Activated naive CD4-positive, alpha-beta T cell (primary cell): ENCODE measurements at places on chromosomes 2 and 18.

GRCh38 chr18:13026583-13027270 lies 35.6 kb downstream of the CEP192 start:
- DNase-seq: no peak

DNA sequence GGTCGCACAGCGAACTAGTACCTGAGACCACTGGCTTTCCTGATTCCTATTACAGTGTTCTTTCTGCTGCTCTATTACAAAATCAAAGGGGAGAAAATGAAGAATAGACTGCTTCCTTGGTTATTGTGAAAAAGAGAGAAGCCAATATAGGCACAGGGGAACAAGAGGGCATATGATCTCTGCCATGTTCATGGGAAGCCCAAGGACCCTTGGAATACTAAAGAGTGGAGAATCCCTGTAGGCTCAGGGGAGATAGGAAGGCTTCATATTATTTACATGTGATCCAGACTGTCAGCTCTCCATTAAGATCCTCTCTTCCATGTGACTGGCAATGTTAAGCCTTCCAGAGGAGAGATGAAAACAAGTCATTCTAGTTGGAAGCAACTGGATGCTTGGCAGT lies 135.7 kb upstream of the MYCN start:
- DNase-seq: no peak

GRCh38 chr2:64854773-64855237 lies 134.4 kb upstream of the SLC1A4 start:
- DNase-seq: no peak

GRCh38 chr18:51021226-51021965 lies 8.6 kb upstream of the SMAD4 start:
- DNase-seq: no peak

GRCh38 chr2:65799141-65799854 lies 366.9 kb upstream of the SPRED2 start:
- no peak for DNase-seq

GRCh38 chr2:136932700-136933099 lies 167.4 kb downstream of the THSD7B start:
- no peak for DNase-seq

GRCh38 chr2:101344137-101344536 lies 35.6 kb upstream of the RNF149 start:
- DNase-seq: no peak

- DNase-seq: no peak
Observed at GRCh38 chr18:79809482-79810192, 11.9 kb downstream of the KCNG2 start.

- DNase-seq: no peak
Observed at GRCh38 chr2:70440621-70441020, 113.0 kb downstream of the TGFA start.

GRCh38 chr2:169478745-169479256 lies 493 bp upstream of the BBS5 start:
- no peak for DNase-seq

DNA sequence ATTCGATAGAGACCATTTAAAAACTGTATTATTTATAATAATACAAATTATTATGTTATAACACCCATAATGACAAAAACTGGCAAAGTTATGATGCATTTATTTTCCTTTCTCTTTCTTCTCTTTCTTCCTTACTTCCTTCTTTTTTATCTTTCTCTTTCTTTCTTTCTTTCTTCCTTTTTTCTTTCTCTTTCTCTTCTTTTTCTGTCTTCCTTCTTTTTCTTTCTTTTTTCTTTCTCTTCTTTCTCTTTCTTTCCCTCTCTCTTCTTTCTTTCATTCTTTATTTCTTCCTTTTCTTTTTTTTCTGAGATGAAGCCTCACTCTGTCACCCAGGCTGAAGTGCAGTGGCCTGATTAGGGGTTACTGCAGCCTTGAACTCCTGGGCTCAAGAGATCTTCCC lies 27.5 kb upstream of the ZNF516 start:
- no peak for DNase-seq

- DNase-seq: no peak
Observed at GRCh38 chr2:105919191-105919811, 174.6 kb downstream of the NCK2 start.

DNA sequence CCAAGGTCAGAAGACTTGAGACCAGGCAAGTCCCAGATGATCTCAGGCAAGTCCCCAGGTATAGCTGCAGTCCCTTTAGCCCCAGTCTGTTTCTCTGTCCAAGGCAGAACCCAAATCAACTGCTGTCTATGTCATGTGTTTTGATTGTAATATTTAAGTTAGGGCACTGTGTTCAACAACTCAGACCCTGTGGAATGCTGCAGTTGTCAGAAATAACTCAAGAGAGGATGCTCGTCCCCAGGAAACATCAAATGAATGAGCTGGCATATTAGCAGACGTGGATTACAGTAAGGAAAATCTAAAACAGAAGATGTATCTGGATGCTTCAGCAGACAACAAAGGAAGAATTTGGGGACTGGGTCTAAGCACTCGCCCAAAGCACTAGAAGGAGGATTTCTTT lies 70.1 kb downstream of the BCL11A start:
- no peak for DNase-seq

DNA sequence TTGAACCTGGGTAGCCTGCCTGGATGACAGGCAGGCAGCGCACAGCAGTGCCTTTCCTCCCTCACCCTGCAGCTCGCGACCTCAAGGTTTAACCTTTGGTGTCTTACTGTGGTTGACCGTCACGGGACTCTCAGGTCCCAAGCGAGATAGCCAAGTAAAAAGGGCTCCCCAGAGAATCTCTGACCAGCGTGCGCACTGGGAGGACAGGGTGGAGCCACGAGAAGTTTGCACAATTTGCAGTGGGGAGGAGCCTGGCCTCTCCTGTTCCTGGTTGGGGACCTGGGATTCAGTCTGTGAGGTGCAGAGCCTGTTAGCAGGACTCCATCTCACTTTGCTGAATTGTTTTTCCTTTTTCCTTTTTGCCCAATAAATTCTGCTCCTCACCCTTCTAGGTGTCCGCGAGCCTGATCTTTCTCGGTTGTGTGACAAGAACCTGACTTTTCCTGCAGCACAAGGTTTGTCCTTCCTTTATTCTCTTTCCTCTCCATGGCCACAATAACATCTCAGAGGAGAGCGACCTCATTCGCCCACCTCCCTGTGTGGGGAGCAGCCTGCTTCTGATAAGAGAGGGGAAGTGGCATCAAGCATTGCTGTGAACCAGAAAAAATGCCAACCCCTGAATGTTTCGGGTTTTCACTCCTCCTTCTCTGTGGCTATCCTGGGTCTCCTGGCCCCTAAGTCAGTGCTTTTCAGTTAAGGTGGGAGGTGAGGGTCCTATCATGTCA lies 36.2 kb downstream of the POU3F3 start:
- DNase-seq: no peak

- DNase-seq: peak; percentile 62
Observed at GRCh38 chr2:231530099-231531011, at the start of gene NMUR1. TSS of gene NMUR1 (minus strand) at chr2:231530445. CDS start at chr2:231530361, 84 bp downstream.

- DNase-seq: no peak
Observed at GRCh38 chr2:242030226-242030575, 160.7 kb downstream of the RTP5 start.

DNA sequence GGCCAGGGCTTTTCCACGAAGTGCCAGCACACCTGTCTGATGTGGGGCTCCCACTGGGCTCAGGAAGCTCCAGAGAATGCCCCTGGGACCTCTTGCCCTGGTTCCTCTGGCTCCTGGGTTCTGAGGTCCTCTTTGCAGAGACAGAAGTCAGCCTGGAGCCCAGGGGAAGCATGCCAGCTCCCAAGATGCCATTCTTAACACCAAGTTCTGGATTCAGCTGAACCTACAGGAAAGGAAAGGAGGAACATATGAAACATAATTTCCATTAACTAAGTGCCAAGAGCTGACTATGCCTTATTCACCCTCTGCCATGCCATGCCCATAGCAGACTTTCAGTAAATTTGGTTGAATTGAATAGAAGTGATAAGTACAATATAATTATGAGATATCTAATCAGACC lies 21.9 kb downstream of the FAM124B start:
- no peak for DNase-seq

DNA sequence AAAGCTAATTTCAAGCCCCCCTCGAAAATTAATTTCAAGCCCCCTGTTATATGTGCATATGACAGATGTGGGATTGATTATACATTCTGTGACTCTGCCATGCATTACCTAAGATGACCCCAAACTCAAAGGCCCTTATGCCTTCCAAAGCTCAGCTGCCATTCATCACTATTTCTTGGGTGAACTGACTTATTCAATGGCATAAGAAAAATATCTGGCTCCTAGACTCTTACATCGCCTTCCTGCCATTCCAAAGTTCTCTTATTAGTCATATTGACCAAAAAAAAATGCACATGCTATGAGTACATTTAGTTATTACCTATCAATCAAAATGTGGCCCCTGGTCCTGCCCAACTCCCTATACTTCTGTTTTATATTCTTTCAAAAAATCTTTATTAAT lies 291.8 kb upstream of the CHAC2 start:
- no peak for DNase-seq

- DNase-seq: no peak
Observed at GRCh38 chr2:105682401-105682800, 62.3 kb upstream of the NCK2 start.

DNA sequence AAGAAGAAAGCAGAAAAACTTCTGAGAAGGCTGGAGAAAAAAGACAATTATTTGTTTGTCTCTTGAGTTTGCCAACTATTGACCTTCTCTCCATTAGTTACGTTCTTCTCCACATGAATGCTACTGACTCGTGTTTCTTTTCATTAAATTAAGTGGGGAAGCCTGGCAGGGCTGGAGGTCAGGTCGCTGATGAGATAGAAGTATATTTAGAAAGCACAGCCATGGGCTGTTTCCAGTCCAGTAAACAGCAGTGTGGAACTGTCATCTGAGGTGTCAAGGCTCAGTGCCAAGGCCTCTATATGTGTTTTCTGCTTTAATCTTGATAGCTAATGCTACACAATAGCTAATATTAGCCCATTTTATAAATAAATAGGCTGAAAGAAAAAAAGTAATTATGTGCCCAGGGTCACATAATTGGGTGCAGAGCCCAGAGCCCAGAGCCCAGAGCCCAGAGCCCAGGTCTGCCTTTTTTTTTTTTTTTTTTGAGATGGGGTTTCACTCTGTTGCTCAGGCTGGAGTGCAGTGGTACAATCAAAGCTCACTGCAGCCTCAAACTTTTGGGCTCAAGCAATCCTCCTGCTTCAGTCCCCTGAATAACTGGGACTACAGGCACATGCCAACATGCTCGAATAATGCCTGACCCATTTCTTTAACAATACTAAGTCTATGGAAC lies 6.3 kb downstream of the MSGN1 start:
- no peak for DNase-seq

- DNase-seq: no peak
Observed at GRCh38 chr2:15651367-15651727, 59.7 kb downstream of the DDX1 start.

GRCh38 chr18:2920546-2921343 lies 73.9 kb downstream of the EMILIN2 start:
- DNase-seq: no peak

DNA sequence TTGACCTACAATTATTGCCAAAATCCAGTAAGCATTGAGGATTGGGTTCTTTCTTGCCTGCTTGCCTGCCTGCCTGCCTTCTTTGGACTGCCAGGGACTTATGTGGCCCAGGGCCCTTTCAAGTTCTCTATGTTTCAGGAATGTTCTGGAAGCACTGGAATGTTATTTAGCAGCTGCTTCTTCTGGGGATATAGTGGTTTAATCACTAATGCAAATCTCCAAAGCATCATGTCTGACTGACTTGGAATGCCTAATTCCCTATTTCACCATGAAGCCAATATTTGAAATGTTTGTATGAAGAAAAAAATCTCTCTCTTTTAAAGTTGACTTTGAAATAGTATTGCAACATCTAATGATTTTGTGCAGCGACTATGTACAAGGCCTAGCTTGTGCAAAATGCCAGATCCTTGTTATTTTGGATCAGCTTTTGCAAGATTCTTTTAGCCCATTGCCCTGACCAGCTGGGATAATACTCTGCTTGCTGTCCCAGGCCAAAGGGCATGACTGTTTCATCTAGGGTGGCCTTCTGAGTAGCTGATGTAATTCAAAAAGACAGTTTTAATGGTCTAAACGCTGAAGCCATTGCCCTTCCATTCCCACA lies 204.6 kb downstream of the RND3 start:
- DNase-seq: no peak

- no peak for DNase-seq
Observed at GRCh38 chr2:18439716-18440115, 120.7 kb downstream of the RDH14 start.

DNA sequence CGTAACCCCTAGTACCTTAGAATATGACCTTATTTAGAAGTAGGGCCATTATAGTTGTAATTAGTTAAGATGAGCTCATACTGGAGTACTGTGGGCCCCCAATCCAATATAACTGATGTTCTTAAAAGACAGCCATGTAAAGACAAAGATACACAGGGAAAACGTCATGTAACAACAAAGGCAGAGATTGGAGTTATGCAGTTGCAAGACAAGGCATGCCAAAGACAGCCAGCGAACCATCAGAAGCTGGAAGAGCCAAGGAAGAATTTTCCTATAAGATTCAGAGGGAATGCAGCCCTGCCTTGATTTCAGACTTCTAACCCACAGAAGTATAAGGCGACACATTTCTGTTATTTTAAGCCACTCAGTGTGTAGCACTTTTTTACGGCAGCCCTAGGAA lies 55.9 kb upstream of the TLK1 start:
- DNase-seq: no peak

- DNase-seq: no peak
Observed at GRCh38 chr2:143704451-143705106, 575.4 kb downstream of the ARHGAP15 start.

GRCh38 chr18:10197097-10197496 lies 257.3 kb upstream of the APCDD1 start:
- no peak for DNase-seq

GRCh38 chr2:184402381-184402780 lies 195.9 kb upstream of the ZNF804A start:
- DNase-seq: no peak

- DNase-seq: no peak
Observed at GRCh38 chr2:19753818-19754217, 148.0 kb downstream of the TTC32 start.

DNA sequence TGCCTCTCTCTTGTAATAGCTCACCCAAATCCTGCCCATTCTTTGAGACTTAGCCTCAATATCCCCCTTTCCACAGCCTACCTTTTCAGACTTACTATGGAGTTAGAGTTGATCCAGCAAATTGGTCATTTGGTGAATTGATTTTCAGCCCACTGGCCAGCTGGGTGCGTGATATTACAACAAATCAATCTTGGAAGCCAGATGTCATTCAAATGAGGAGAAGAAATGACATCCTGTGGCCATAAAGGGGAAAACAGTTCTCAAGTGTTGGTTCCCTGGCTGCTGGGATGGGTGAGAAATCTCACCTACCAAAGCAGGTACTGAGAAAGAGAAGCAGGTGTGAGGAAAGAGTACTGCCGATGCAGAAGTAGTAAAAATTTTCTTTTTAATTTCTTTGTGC lies 36.7 kb upstream of the FOXI3 start:
- DNase-seq: no peak

DNA sequence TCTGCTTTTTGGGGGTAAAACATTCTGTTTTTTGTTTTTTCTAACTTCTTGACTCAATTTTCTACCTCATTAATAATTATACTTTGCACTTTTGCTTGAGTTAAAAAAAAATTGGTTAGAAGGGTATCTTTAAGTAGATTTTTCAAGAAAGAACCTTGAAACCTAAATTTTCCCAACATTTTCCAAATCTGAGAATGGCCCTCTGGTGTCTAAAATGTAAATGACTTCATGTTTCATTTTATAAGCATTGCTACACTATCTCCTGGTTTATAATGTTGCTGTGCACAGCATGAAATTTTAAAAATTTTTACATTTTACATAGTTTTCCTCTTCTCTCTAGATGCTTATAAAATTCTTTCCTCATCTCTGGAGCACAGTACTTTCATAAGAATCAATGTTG lies 14.2 kb downstream of the EIF2AK2 start:
- no peak for DNase-seq

- DNase-seq: no peak
Observed at GRCh38 chr18:80035997-80036396, 1.8 kb downstream of the RBFA start.
